ENCODE measurements at places on chromosomes 6 and 20.
A peak's percentile ranks its signal among the peaks of the same experiment; 100 is the strongest.

- DNase-seq, result no peak
Observed at GRCh38 chr20:38770546-38770945, 22.3 kb downstream of the ACTR5 start.

GRCh38 chr6:31829633-31830283, 2.2 kb downstream of the HSPA1B start:
- no peak for DNase-seq

DNA sequence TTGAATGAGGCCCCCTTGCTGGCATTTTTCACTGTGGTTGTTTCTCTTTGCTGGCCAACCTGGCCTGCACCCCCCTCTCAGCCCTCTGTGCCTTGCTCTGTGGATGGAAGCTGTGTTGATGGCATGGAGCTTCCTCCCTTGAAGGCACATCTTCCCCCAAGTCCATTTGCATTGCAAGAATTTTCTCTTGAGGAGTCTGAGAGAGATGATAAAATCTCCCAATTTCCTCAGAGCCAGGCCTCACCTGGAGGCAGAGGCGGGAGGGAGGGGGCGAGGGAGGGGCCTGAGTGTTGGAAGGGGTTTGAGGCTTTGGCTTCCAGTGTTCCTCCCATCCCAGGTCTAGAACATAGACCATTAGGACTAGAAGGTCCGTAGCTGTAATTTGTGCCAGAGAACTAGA, 175.1 kb downstream of the SCP2D1 start:
- no peak for DNase-seq

DNA sequence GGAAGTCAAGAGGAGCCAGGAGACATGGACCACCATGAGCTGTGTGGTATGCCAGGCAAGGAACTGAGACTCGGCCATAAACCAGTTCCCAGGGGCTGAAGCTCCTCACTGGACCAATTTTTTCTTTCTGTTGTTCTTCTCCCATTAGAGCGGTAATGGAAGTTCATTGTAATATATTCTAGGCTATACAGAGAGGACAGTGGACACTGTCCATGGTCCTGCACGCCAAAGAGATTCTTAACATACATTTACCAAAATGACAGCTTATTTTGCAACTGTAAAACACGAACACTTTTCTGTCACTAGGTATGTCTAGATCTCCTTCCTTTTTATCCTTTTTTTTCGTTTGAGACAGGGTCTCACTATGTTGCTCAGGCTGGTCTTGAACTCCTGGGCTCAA, 13.1 kb upstream of the DSN1 start:
- no peak for DNase-seq

DNA sequence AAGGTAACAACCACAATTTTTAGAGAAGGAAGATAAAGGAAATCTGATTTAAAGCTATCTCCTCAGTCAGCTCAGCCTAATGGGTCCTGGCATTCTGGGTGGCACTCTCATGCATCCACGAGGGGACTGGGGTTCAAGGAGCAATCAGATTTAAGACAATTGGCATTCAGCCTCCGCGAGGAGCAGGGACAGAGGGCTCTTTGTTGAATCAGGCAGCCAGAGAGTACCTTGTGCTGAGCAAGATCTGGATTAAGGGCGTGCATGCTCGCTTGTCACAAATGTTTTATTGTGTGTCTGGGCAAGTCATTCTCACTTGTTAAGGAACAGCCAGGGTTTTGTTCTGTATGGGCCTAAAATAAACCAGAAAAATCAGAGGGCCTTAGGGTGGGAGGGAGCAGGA, 475.3 kb upstream of the NRSN1 start:
- no peak for DNase-seq

DNA sequence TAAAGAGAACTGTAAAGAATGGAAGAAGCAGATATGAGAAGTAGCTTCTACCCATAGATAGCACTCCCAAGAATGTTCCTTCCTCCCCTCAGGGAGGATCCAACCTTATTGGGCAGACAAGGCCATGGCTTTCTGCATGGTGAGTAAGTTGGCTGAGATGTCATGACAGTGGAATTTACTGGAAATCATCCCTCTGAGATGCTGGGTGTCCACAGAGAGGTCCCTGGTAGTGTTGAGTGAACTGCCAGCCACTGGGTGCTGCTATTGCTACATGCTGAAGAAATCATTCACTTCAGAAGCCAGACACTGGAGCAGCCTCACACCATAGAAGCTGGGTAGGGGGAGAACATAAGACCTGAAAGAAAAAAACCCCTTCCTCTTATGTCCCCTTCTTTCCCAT, 46.4 kb upstream of the FERMT1 start:
- no peak for DNase-seq

- DNase-seq, result no peak
Observed at GRCh38 chr6:53868626-53869025, 73.8 kb downstream of the LRRC1 start.

- no peak for DNase-seq
Observed at GRCh38 chr6:161439093-161439492, 165.2 kb upstream of the AGPAT4 start.

- no peak for DNase-seq
Observed at GRCh38 chr6:139990026-139990686, 615.7 kb upstream of the CITED2 start.

- DNase-seq, result peak; percentile 96
Observed at GRCh38 chr6:34196116-34196832, 40.4 kb upstream of the HMGA1 start.

GRCh38 chr6:166474721-166475565, 92.2 kb upstream of the MPC1 start:
- DNase-seq, result no peak

- DNase-seq, result no peak
Observed at GRCh38 chr6:37868447-37868825, 48.9 kb downstream of the ZFAND3 start.

DNA sequence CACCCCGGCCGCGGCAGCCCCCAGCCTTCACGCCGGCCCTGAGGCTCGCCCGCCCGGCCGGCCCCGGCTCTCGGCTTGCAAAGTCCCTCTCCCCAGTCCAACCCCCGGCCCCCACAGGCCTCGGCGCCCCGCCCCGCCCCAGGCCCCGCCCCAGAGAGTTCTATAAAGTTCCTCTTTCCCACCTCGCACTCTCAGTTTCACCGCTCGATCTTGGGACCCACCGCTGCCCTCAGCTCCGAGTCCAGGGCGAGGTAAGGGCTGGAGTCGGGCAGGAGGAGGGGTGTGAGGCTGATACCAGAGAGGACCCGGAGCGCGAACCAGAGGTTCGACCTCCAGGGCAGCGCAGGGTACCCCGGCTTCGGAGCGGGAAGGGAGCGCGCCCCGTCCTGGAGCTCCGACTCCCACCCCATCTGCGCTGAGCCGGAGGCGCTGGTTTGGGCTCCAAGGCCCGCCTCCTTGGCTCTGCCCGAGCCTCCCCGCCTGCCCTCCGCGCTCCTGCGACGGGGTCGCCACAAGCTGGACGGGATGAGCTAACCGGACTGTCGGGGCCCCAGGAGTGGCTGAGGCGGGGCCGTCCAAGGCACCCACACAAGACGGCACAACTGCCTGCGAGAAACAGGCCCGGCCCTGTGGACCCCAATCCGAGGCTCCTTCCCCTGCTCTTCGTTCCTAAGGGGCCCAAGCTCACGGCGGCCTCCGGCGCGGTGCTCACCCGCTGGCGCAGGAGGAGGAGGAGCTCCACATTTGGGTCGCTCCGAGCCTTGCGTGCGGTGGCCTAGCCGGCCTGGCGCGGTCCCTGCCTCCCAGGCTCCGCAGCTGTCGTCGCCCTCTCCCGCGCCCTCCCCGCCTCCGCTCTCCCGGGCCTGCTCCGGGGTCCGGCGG, at the start of gene IRF4:
Gene IRF4 (plus strand): TSS at position 194 of the 882 bp plus-strand sequence. CDS start 1,401 bp downstream, outside the sequence.
- DNase-seq, result peak; percentile 81

- no peak for DNase-seq
Observed at GRCh38 chr6:64270083-64270482, 634.5 kb downstream of the PHF3 start.

DNA sequence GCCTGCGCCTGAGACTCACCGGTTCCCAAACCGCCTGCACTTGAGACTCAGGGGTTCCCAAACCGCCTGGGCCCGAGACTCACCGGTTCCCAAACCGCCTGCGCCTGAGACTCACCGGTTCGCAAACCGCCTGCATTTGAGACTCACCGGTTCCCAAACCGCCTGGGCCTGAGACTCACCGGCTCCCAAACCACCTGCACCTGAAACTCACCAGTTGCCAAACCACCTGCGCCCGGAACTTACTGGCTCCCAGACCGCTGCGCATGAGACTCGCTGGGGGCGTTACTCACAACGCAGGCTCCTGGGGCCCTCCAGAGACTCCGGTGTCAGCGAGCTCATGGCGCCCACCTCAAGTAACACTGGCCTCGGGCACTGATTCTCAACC, 90.2 kb downstream of the DACT2 start:
- DNase-seq, result no peak

DNA sequence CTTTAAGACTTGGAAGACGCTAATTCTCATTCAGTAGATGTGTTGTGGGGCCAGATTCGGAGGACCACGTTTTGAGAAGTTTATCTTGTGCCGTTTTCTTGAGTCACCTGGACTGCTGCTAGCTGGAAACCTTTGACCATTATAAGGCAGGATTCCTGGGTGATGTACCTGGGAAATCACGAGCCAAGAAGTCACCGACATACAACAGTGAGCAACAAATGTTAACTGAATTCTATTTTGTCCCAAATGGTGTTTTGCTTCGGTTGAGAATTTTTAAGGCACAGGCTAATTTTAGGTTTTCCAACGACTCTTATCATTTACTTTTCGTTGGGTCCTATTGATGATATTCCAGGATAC, 93.4 kb upstream of the BTN3A2 start:
- DNase-seq, result no peak

GRCh38 chr20:54475334-54476168, at the start of gene DOK5:
Gene DOK5 (plus strand): TSS chr20:54475593. CDS start chr20:54475947, 354 bp downstream.
- no peak for DNase-seq

GRCh38 chr6:166101819-166102419, 65.7 kb downstream of the TBXT start:
- DNase-seq, result no peak

DNA sequence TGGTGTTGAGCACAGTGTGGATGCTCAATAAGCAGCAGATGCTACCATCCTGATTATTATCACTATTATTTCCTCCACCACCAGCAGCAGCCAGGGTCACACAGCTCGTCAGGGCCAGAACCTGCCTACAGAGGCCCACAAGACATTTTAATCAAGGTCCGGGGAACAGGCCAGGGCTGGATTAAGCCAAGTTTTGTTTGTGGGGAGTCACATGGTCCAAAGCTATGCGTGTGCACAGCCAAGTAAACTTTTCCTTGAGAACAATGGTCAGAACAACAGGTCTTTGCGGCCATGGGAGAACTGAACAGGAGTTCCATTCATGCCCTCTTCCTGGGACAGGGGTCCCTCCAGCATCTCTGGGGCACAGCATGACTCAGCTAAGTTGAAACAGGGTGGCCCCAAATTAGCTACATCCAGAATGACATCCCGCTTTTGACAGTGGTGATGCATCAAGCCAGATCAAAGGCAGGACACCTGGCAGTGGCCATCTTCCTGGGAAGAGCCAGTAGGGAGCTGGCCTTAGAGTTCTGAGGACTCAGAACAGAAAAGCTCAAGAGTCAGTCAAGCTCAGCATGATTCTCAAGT, 11.7 kb downstream of the SNTA1 start:
- DNase-seq, result no peak

GRCh38 chr6:169289619-169290339, 36.1 kb upstream of the THBS2 start:
- DNase-seq, result no peak

DNA sequence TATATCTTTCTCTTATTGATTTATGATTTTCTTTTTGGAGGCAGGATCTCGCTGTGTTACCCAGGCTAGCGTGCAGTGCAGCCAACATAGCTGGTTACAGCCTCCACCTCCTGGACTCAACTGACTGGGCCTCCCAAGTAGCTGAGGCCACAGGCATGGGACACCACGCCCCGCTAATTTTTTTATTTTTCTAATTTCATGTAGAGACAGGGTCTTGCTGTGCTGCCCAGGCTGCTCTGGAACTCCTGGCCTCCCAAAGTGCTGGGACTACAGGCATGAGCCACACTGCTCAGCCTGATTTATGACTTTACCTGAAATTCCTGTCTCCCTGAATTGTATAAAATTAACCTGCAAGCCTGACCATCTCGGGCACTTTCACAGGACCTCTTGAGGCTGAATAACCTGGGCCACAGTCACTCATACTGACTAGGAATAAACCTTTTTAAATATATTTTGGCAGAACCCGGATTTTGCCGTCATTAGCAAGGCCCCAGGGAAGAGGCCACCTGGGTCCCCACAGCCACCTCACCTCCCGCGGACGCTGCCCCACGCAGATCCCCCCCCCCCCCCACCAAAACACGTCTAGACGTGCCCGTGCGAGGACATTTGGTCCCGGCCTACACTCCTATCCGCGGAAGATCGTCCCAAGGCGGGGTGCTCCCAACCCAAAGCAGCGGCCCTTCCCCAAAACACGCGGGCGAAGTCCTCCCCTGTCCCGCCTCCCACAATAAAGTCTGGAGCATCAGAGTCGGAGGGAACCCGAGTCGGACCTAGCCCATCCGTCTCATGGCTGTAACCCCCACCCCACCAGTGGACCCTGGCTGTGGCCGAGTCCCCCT, 902 bp downstream of the ZNF337 start:
- DNase-seq, result no peak

DNA sequence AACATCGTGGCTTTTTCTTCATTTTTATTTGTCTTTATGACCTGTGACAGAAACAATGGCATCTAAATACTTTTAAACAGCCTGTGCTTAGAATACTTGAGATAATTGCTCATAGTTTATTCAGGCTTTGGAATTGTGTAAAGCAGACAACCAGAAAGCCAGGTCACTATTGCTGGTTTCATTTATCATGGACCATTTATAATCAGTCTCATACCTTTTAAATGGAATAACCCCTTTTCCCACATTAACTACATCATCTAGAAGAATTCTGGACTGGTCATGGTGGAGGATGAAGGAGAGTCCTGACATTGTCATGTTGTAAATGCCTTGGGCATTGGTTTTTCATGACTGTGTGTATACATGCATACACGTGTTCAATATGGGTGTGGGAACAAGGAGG, 661.5 kb downstream of the EPM2A start:
- DNase-seq, result no peak

DNA sequence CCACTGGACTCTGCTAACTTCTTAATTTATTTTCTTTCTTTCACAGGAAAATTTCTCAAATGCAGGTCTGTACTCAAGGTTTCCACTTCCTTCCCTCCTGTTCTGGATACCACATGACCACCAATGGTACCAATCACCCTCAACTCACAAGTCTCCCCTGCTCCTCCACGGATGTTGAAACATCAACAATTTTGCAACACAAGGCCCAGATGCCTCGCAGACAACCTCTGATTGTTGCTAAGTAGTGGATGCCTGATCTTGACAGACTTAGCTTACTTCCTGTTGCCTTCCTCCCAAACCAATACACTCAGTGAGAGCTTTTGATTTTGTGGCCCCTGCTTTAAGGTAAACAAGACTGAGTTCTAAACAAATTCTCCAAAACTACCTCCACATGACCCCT, 146.6 kb downstream of the FRK start:
- no peak for DNase-seq

GRCh38 chr6:84583784-84584183, 180.6 kb downstream of the TBX18 start:
- DNase-seq, result no peak

GRCh38 chr20:53960579-53961272, 109.7 kb downstream of the BCAS1 start:
- no peak for DNase-seq

DNA sequence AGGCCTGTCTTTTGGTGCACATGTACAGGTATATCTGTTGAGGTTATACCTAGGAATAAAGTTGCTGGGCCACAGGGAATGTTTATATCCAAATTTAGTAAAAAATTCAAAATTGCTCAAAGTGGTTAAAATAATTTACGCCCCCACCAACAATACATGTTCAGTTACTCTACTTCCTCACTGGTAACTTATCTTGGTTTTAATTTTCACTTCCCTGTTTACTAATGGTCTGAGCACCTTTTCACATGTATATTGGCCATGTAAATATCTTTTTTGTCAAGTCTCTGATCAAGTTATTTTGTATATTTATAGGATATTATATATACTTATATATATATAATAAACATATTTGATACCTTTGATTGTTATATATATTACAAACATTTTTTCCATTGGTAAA, 9.7 kb downstream of the PDE7B start:
- DNase-seq, result no peak

Data from activated CD8-positive, alpha-beta memory T cell treated with anti-CD3 and anti-CD28 coated beads, Interleukin-2, amount 50 U/mL, for 4 hours (primary cell).